ENCODE measurements at places on chromosomes 7 and 10. TPM values are rescaled to one million over a fixed set of nuclear protein-coding genes. Genes with fewer than 3 reads are reported as not detected.

DNA sequence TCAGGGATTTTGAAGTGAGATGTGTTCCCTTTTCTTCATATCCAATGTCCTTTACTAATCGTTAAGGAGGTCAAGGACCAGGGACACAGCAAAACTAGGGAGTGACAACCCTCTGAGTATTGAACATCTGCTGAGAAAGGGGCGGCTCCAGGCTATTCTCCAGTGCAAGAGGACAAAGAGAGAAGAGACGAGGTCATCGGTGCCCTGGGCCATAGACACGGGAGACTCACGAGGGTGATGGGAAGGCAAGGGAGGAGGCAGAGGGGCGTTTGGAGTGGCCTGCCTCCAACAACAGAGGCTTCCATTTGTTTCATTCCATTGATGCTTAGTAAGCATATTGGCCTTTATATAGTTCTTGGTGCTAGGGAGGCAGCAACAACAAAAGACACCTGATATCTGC lies 268.4 kb downstream of the CXCL12 start:
- no peak for DNase-seq

The CYP3A7 gene
- total RNA-seq: not detected

DNA sequence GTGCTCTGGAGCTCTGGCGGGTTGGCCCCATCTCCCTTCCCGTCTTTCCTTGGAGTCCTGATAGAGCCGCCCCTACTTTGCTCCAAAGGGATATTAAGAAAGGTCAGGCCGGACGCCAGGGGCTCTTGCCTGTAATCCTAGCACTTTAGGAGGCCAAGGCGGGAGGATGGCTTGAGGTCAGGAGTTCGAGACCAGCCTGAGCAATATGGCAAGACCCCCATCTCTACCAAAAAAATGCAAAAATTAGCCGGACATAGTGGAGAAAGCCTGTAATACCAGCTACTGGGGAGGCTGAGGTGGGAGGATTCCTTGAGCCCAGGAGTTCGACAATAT lies 313 bp upstream of the MLXIPL start:
- DNase-seq: no peak

The PRLHR gene
- total RNA-seq: not detected

The VAX1 gene
- total RNA-seq: not detected

GRCh38 chr7:121045090-121045489 lies 56.6 kb downstream of the CPED1 start:
- DNase-seq: no peak

GRCh38 chr7:38709123-38709522 lies 78.0 kb upstream of the AMPH start:
- no peak for DNase-seq

The GJD4 gene
- not detected for total RNA-seq

The SPDYE5 gene
- total RNA-seq: 0.26 TPM

- DNase-seq: peak; percentile 91
Measured at GRCh38 chr7:47474937-47475879, 106.7 kb downstream of the TNS3 start.

GRCh38 chr10:92316610-92317009 lies 25.6 kb downstream of the MARCHF5 start:
- no peak for DNase-seq

The GSDME gene
- 4.3 TPM for total RNA-seq

DNA sequence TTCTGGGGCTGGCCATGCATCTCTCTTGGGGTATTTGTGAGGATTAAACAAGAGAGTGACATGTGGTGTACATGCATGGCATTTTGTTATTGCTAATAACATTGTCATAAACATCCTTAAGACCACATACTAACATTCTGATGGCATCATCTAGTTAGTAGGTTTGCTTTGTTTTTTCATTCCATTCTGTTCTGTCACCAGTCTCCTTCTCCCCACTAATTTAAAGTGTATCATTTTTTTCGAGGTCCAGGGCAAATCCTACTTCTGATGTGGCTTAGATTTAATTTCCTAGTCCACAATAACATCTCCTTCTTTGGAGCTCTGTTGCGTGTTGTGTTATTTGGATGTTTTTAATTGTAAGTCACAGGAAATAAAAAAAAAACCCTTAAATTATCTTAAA lies 248.1 kb downstream of the LRMDA start:
- DNase-seq: no peak
